ENCODE measurements at places on chromosomes 3 and 15. TPM values are rescaled to one million over a fixed set of nuclear protein-coding genes. Genes with fewer than 3 reads are reported as not detected.

CD200 gene
- 34.2 TPM for total RNA-seq

- peaks cover 6% of the 10 kb centered on the region for H3K27me3 ChIP-seq
- H3K4me1 ChIP-seq, result no peaks in the 10 kb centered on the region
- no peak for DNase-seq
- H3K36me3 ChIP-seq, result no peaks in the 10 kb centered on the region
- no peak overlapping the region for H3K4me3 ChIP-seq
These were observed 254.7 kb downstream of the NR1D2 start for GRCh38 chr3:24199775-24200247.

DNA sequence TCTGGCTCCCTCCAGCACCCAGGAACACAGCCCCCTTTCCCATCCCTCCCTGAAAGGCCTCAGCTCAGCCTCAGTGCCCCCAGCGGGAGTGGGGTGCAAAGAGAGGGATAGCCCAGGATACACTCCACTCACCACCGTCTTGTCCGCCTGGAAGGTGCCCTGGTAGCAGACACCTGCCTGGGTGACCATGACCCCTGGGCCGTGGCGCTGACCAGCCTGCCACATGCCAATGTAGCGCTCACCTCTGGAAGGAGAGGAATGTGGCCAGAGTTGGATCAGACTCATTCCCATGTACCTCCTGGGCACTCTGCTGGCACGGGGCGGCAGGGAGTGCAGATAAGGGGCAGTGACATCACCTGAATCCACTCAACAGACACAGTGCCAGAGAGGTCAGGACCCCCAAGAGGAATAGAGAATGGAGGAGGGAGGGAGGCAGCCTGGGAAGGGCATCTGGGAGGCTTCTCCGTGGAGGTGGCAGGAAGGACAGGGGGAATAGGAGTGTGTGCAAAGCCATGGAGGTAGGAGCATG, 13.1 kb downstream of the ALS2CL start:
- H3K4me3 ChIP-seq, result no peak overlapping the region
- DNase-seq, result no peak
- H3K27me3 ChIP-seq, result no peaks in the 10 kb centered on the region
- no peaks in the 10 kb centered on the region for H3K4me1 ChIP-seq

DNA sequence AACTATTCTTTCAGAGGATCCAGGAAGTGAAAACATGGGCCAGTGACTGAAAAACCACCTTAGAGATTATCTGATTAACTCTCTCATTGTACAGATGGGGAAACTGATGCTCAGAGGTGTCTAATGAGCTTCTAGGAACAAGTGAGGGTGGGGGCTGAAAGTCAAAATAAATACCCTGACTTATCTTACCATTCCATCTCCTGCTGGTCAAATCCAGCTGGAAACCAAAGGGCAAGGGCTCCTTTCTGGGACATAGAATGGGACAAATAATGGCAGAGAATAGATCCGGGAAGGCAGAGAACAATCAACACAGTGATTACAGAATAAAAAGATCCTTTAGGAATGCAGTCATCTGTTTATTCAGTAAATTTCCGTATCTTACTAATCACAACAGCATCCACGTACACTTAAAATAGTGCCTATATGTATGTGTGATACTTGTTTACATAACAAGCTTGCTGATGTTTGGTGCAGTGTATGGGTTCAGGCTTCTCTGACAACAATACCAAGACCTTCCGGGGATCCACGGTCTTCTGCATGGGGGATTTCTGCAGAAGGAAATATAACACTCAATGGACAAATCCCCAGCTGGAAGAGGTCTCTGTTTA, 173.2 kb downstream of the THSD4 start:
- H3K4me3 ChIP-seq, result no peak overlapping the region
- no peak for DNase-seq
- H3K27ac ChIP-seq, result no peak overlapping the region
- H3K36me3 ChIP-seq, result no peaks in the 10 kb centered on the region
- H3K4me1 ChIP-seq, result peaks cover 17% of the 10 kb centered on the region
- peaks cover 7% of the 10 kb centered on the region for H3K27me3 ChIP-seq

DNA sequence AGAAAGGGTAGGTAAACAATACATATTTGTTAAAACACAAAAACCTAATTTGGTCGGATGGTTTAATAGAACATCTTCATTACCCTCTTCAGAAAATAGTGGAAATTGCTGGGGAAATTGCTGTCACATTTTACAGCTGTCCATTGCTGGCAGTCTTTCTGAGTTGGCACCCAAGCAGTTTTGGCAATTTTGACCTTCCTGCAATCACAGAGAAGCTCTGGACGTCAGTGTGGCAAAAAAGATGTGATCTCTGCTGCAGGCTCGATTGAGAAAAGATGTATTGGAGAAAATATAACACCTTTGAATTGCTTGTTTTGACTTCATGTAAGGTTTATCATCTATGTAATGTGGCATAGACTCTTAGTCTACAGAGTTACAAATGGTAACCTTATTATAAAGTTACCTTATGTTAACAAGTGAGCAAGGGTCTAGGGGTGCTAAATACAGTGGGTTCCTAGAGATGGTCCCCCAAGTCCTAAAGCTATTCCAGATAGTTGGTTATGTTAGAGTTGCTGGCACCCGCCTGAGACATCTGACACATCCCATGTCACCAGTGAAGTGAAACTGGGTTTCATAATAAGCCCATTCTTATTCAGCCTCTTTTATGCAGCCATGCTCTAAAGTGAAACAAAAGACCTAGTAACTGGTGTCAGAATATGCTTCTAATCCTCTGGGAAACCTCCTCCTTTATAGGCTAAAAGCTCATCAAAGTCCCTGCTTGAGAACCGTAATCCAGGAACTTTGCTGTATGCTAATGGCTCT, 14.0 kb downstream of the UBE2E1 start:
- no peak overlapping the region for H3K4me3 ChIP-seq
- H3K36me3 ChIP-seq, result peaks cover 9% of the 10 kb centered on the region
- no peak overlapping the region for H3K27ac ChIP-seq
- H3K27me3 ChIP-seq, result no peaks in the 10 kb centered on the region
- no peak for DNase-seq
- H3K4me1 ChIP-seq, result peaks cover 61% of the 10 kb centered on the region

DNA sequence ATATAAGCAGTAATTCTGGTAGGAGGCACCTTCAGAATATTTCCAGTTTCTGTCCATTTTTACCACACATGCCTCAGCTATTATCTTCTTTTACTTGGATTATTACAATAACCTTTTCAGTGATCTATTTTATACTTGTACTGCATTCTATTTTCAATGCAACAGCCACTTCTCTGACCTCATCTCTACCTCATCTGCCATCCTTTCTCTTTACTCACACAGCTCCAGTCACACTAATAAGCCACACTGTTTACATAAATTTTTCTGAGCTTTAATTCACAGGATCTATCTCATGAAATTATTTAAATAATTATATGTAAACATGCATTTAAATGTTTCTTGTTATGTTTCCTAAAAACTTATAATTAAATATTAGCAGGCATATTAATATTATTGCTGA, 47.3 kb upstream of the BCHE start:
- no peak overlapping the region for H3K4me3 ChIP-seq
- H3K36me3 ChIP-seq, result no peaks in the 10 kb centered on the region
- H3K27ac ChIP-seq, result no peak overlapping the region
- H3K4me1 ChIP-seq, result no peaks in the 10 kb centered on the region
- DNase-seq, result no peak
- H3K27me3 ChIP-seq, result no peaks in the 10 kb centered on the region

- H3K27me3 ChIP-seq, result no peaks in the 10 kb centered on the region
- no peaks in the 10 kb centered on the region for H3K36me3 ChIP-seq
- no peak for DNase-seq
- no peaks in the 10 kb centered on the region for H3K4me1 ChIP-seq
These were observed 64.5 kb upstream of the LRIG1 start for GRCh38 chr3:66565301-66565700.

DNA sequence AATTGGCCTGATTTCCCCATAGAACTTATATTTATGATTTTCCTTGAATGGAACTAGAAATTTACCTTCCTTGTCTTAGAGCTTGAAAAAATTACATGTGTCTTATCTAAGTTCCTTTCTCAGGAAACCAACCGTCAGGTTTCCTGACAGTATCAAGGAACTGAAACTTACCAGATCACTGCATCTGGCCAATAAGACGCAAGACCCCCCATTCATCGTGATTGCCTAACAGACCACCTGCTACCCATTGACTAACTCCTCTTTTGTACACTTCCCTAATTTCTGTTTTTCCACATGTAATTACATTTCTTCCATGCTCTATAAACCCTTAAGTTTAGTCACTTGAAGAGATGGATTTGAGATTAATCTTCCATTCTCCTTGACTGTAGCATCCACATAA, 517.2 kb upstream of the CBLB start:
- no peaks in the 10 kb centered on the region for H3K4me1 ChIP-seq
- no peaks in the 10 kb centered on the region for H3K27me3 ChIP-seq

GRCh38 chr3:187677604-187678003, 7.4 kb upstream of the SST start:
- no peaks in the 10 kb centered on the region for H3K36me3 ChIP-seq
- H3K4me3 ChIP-seq, result no peak overlapping the region
- no peaks in the 10 kb centered on the region for H3K4me1 ChIP-seq
- peaks cover 32% of the 10 kb centered on the region for H3K27me3 ChIP-seq

DNA sequence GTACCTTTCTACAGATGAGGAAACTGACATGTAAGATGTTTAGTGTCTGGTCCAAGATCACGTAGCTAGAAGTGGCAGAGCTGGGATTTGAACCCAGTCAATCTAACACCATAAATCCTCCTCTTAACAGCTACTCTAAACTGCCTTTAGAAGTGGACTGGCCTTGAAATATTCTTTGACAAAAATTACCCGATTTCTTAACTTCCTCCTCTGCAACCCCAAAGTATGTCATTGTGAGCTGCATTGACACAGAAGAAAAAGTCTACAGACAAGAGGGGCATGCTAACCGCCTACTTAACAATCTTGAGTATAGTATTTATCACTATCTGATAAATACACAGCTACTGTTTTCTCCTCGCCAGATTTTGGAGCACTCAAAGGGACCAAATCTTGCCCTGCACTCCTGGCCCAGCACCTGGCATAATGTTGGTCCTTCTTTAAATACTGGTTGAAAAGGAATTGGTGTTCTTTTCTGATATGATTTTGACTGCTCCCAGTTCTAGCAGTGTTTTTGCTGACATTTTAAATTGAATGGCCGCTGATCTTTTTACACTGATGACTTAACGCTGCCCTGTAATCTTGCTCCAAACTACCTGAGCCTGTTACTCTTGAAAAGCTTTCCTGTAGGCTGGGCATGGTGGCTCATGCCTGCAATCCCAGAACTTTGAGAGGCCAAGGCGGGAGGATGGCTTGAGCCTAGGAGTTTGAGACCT, 36.9 kb downstream of the ITPR1 start:
- H3K4me1 ChIP-seq, result peaks cover 8% of the 10 kb centered on the region
- H3K36me3 ChIP-seq, result no peaks in the 10 kb centered on the region
- H3K4me3 ChIP-seq, result no peak overlapping the region
- no peak overlapping the region for H3K27ac ChIP-seq
- H3K27me3 ChIP-seq, result no peaks in the 10 kb centered on the region
